LHCN-M2 (cell line): ENCODE measurements at places on chromosomes 5 and 9.

- DNase-seq, result peak; percentile 31
Observed at GRCh38 chr5:161411156-161411555, 135.4 kb downstream of the GABRB2 start.

GRCh38 chr9:112091810-112092209 is 83.3 kb downstream of the SUSD1 start:
- DNase-seq, result peak; percentile 28

- no peak for DNase-seq
Observed at GRCh38 chr9:97831843-97832636, 21.0 kb upstream of the FOXE1 start.

DNA sequence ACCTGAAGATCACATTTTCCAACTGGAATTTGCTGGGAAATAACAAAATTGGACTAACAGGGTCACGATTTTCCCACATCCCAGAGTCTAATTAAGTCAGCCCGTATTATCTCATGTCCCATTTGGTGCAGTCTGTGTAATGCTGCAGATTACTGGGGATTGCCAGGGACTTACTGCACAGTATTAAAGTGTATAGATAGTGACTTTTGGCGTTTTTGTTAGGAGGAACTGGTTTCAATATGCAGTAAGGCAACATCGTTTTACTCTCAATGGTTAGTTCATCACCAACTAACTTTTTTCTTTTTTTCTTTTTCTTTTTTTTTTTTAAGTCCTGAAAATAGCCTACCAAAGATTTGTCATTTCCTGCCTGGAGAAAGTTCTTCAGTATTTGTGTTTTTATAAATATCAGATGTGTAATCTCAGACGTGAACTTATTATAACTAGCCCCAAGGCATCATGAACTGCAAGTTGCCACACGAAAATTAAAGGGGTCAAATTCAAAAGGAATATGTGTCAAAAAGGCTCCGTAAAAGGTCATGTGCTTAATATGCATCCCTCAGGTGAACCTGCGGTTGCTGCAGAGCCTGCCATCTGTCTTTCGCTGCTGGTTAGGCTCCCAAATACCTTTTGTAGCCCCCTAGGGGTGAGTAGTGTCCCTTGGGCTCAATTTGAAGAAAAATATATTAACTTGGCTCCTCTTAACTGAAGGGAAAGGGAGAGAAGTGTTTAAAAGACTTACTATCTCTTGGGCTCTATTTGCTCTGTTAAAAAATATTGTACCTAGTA is 176.7 kb upstream of the ADAMTSL1 start:
- peak; percentile 42 for DNase-seq

DNA sequence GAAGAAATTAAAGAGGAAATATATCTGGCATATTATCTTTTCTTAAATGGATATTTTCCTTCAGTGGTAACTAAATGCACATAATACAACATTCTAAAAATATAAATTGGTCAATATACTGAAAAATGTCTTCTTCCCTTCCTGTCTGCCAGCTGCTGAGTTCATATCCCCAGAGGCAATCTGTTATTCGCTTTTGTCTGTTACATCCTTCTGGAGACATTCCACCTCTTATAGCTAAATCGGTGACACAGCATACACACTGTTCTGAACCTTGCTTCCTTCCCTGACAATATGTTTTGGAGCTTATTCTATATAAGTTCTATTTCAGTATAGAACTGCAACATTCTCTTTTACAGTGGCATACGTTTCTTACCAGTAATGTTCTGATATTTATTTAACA is 147.8 kb downstream of the TENT4A start:
- DNase-seq, result no peak

DNA sequence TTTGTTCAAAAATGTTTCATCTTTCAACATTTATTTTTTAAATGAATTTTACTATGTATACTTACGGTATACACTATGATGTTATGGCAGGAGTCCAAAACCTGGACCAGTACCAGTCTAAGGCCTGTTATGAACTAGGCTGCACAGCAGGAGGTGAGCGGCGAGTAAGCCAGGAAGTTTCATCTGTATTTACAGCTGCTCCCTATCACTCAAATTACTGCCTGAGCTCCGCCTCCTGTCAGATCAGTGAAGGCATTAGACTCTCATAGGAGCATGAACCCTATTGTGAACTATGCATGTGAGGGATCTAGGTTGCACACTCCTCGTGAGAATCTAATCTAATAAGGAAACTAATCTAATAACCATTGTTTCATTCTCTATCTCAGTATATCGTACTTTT is 715.5 kb upstream of the PTPRD start:
- no peak for DNase-seq

DNA sequence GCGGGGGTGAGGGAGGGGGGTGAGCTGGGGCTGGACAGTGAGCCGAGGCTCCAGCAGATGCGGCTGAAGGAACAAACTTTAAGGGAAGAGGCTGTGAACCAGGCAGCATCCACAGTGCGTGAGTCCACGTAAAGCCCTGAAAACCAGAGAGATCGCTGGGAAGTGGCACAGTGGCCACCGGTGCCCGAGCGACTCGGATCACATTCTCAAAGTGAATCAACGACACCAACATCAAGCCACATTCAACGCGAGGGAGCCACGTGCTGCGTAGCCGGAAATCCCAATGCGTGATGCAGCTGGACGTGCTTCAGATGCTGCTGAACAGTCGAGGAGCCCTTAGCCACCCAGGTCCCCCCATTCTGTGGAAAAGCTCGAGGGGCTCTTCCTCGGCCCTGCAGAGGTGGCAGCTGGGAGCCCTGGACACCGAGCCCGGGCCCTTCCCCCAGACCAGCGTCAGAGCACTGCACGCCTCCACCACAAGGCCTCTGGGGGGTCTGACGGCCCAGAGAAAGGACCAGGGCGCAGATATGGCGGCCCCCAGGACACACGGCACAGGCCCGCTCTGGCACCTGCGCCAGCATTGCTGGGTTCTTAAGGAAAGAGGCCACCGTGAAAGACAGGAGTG is 53.7 kb upstream of the EXOC3 start:
- no peak for DNase-seq

- peak; percentile 82 for DNase-seq
Observed at GRCh38 chr5:151694035-151694485, 7.3 kb upstream of the SPARC start.

- no peak for DNase-seq
Observed at GRCh38 chr9:95206143-95206542, 111.4 kb downstream of the FANCC start.
